ENCODE measurements at places on chromosomes 1 and 21.

- no peak for DNase-seq
Measured at GRCh38 chr1:64678366-64678765, 66.5 kb upstream of the RAVER2 start.

DNA sequence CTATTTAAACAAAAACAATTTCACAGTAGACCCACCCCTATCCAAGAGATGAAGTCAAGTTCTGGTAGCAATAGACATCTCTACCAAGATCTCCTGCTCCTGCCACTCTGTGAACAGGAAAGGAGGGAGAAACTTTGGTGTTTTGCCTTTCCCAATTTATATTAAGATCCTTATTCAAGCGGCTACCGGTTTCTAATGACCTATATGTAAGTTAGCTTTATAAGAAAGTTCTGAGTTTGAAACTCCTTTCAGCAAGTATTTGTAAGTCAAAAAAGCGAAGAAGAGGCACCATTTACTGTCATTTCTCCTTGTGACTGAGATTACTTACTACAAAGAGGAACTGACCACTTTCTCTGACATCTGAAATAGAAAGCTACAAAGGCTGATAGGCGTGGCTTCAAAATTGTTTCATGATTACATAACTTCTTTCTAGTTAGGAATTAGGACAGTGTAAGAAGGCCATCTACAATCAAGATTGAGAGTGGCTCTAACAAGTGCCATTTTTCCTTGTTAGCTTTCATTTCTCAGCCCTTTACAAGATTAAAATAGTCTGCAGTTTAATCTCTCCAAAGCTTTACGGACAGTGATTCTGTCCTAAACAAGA is at the start of gene MNDA:
Gene MNDA (plus strand): TSS at position 448 of the 604 bp plus-strand sequence. CDS start 10,803 bp downstream, outside the sequence.
- DNase-seq, result no peak

DNA sequence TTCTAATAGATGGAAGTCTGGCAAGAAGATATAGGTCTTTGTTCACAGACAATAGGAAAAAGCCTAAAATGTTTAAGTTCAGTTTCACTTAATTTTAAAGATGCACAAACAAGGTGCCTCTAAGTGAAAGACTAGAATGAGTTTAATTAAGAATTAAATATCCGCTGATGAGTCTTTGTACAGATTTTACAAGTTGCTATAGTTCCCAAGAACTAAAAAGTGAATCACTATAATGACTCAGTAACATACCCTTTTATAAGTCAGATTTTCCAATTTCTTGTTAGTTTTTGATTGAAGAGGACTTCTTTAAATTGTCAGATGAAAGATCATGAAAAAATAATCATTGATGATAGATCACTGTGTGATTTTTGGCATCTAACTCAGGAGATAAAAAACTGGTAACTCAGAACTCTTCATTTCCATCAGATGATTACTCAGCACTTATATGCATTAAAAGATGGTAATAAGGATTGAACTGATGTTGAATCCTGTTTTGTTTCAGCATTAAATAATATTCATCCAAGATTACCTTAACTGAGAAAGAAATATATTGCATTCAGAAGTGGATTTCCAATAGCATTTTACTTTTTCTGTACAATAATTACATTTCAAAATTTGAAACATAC is 59.0 kb upstream of the ST6GALNAC3 start:
- DNase-seq, result no peak

- DNase-seq, result no peak
Measured at GRCh38 chr1:245118806-245119205, 36.0 kb upstream of the KIF26B start.

DNA sequence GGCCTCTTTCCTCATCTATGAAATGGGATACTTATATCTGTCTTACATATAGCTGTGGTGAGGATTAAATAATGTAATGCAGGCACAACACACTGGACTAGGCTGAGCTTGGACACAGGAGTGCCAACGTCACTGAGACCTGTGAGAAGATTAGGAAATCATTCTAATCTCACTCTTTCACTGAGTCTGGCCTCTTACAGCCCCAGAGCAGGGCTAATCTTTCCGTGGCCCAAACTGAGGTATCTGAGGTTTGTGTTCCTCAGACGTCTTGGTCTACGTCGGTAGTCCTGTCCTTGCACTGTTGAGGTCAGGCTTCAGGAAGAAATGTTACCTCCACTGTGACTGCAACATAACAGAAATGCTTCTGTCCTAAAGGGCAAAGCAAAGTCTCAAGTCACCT is 22.6 kb upstream of the A3GALT2 start:
- DNase-seq, result no peak

GRCh38 chr1:146039844-146040194 is 18.3 kb upstream of the HJV start:
- DNase-seq, result no peak

- no peak for DNase-seq
Measured at GRCh38 chr21:17622018-17622417, 9.3 kb upstream of the BTG3 start.

- DNase-seq, result no peak
Measured at GRCh38 chr1:19606817-19607642, 37.1 kb upstream of the NBL1 start.

- no peak for DNase-seq
Measured at GRCh38 chr1:104182251-104182650, 432.6 kb downstream of the AMY1C start.

DNA sequence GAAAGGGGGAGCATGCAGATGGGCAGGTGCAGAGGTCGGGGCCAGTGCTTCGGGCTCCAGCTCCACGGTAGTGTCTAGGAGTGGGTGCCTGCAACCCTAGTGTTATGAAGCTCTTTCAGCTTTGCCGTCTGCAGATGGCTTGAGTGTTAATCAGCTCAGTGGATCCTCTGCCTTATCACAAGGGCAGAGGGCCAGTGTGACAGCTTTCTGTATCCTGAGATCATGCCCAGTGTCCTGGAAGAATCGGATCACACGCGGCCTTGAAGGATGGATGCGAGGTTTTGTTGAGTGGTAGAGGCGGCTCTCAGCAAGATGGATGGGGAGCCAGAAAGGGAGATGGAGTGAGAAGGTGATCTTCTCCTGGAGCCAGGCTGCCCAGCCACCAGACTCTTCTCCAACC is 25.5 kb upstream of the C1orf146 start:
- DNase-seq, result no peak
